ENCODE measurements at places on chromosomes 6 and 20.

- DNase-seq, result no peak
Observed at GRCh38 chr6:28315628-28316027, 20.3 kb downstream of the ZSCAN31 start.

DNA sequence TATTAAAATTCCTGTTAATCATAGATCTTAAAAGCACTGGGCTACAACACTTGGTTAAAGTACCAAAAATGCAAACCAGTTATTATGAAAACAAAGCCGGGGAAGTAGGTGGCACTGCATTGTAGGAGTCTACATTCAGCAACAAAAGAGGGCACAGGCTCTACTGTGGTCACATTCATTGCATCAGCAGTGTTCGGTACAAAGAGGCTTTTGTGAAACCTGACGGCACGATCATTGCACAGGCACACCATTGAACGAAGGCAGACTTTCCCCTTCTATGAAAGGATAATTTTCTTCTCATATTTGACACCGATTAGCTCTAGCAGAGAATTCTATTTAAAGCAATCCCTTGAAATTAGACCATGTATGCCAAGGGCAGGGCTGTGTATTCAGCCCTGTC is 44.6 kb upstream of the AGPAT4 start:
- peak; percentile 81 for DNase-seq

DNA sequence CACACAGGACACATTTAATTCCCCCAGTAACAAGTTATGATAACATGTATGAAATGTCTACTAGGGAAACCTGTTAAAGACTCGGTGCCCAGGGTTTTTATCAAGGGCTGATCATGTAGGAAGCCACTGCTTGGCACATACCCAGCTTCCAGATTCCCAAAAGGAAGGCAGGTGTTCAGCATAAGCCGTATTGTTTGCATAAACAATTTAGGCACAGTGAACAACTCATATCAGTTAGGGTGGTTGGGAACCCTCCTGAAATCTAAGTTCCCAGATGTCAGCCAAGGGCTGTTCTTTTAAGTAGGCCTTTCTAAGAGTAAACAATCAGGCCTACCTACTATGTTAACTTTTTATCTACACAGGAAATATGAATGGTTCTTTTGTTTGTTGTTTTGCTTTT is 74.1 kb downstream of the ASXL1 start:
- no peak for DNase-seq

- DNase-seq, result peak; percentile 95
Observed at GRCh38 chr6:22145823-22146677, 150.8 kb downstream of the PRL start.

GRCh38 chr6:125791820-125792165 is 1.0 kb downstream of the NCOA7 start:
- DNase-seq, result no peak

- peak; percentile 72 for DNase-seq
Observed at GRCh38 chr6:98041921-98042320, 758.9 kb upstream of the MMS22L start.

DNA sequence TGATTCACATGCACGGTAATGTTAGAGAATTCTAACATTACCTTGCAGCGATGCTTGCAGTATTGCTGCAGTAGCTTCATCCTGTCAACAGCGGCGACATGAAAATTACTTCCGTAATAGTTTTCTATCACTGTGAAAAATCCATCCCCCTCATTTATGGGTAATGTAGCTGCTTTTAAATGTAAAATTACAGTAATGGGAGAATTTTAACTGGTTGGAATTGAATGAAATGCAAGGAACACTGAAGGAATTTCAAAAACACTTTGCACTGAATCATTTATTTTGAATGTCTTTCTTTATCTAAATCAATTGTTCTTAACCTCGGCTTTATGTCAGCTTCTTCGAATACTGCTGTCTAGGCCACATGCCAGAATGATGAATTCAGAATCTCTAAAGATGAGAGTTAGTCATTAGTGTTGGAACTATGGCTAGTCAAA is 102.4 kb upstream of the HIVEP1 start:
- DNase-seq, result no peak

GRCh38 chr6:53439556-53439955 is 90.8 kb upstream of the ELOVL5 start:
- no peak for DNase-seq

- DNase-seq, result no peak
Observed at GRCh38 chr20:58567437-58567836, 52.2 kb upstream of the APCDD1L start.

DNA sequence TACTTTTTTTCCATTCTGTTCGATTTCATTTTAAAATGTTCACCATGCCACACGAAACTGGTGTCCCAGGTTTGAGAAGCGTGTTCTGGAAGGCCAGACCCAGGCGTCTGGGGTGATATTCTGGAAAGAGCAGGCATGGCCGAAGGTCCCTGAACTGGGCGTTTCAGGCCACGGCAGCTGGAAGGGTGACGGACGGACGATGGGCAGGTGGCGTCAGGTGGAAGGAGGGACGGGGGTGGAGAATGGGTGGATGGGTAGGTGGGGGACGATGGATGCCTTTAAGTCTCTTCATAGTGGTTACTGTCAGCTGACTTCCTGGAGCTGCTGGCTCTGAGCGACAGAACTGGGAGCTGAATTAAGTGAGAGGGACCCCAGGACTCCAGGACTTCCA is 44.6 kb downstream of the CDH4 start:
- DNase-seq, result no peak

DNA sequence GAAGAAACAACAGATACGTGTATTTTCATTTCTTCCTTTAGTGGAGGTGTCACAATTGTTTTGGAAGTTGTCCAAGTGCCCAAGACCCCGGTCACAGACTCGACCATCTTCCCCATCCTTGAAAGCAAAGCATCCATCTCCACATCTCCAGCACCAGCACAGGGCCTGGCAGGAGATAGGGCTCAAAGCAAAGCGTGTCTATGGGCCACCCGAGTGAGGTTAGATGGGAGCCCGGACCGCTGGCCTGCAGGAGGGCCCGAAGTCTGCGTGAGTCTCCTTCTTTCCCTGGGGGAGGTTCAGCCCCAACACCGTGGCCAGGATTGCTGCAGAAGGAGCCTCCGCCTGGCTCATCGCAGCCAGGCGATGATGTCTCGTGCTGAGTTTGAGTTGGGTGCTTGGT is 83.5 kb upstream of the SULF2 start:
- no peak for DNase-seq

GRCh38 chr6:20365456-20365855 is 36.2 kb upstream of the E2F3 start:
- no peak for DNase-seq

DNA sequence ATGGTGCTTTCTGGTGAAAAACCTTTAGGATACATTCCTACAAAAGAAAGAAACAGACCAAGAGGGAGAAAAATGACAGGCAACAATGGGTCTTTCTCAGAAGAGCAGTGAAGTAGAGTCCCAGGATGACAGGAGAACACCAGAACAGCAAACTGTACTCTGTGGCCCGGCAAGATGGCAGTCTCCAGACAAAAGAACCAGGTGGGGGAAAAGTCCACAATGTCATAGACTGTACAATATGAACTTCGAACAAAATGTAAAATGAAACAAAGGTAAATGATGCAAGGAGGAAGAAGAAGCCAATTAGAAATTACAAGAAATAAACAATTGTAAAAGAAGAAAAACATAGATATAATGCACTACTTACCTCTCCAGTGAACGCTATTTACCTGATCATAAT is 23.2 kb upstream of the HSF2 start:
- no peak for DNase-seq

DNA sequence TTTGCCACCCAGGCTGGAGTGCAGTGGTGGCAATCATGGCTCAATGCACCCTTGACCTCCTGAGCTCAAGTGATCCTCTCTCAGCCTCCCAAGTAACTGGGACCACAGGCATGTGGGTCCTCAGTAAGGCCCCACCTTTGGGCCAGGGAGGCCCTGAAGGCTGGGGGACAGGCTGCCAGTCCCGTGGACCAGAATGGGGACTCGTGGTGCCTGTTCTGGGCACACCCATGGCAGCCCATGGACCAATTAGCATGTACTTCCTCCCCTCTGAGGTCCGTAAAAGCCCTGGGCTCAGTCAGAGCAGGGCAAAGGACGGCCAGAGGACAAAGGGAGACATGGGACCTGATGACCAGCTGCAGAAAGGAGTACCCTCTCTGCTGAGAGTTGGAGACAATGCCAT is 1590.8 kb downstream of the KHDRBS2 start:
- no peak for DNase-seq

DNA sequence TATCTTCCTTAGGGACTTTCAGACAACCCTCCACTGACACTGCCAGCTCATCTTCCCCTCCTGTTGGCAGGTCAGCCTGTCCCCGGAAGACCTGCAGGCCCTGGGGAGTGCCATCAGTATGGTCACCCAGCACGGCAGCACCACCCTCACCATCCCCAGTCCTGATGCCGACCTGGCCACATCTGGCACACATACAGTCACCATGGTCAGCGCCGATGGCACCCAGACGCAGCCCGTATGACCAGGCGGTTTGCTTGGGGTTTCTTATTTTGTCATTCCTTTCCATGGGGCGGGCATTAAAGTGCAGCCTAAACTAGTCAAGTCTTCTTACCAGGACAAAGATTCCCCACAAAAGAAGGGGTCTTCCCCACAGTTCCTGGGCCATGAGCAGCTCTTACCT is 3.9 kb upstream of the DEF6 start:
- no peak for DNase-seq

DNA sequence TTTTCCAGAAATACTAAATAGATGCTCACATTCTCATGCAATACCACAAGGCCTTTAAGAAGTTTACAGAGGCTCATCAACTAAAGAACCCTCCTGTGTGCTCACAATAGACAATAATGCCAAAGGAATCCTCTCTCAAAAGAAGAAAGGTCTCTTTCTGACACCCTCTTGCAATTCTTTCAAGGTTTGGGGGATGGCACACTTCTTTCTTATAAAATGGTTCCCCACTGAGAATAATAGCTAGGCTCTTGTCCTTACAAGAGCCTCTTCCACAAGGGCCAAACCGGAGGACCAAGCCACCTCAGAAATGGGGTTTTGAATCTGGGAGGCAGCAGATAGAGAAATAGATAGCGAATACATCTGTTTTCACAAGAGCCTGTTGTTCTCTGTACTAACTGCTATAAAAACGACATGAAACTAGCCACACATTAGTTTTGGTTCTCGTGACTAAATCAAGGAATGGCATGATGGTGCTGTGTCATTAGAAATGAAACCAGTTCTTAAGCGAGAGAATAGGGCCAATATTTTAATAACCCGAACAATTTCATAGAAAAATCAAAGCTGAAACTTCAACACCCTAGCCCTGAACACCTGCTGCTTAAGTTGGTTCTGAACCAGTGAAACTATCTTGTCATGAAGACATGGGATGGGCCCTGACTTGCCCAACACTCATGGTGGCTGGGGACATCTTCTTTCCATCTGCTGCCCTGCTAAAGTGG is 81.1 kb downstream of the PRDM1 start:
- no peak for DNase-seq

DNA sequence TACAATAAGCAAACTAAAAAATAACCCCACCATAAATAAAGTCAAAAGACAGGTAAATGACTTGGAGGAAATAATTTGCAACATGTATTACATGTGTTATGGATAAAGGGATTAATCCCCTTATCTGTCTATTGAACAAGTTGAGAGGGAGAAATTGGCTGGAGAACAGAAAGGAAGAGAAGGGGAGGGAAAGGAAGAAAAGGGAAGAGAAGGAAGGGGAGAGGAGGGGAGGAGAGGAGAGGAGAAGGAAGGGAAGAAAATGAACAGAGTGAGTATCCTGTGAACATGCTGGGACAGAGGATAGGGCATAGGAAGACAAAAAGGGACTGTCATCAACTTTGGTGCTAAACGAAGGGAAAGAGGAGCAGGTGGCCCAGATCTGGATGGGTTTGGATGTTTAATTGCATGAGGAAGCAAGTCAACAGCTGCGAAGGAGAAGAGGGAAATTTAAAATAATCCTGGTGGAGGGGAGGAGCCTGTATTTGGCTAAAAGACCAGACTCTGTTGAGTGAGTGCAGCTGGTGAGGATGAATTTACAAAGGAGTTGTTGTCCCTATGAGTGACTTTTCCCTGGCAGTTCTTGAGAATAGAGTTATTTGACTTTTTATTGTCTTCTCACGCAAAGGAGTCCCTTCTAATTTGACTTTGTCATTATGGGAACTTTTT is 14.2 kb upstream of the SHLD1 start:
- peak; percentile 59 for DNase-seq

DNA sequence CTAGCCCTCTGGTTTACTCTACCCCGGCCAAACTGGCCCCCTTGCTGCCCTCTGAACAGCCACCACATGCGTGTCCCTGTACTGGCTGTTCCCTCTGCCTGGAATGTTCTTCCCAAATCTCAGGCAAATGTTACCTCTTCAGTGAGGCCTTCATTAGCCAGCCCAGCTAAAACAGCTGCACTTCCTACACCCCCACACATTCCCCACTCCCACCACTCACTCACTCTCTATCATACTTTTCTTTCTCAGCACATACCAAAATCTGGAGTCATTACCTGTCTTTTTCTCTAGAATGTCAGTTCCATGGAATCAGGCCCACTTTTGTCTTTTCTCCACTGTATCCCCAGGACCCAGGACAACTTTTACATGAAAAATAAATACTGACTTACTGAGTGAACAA is 401.2 kb upstream of the SULF2 start:
- DNase-seq, result no peak

DNA sequence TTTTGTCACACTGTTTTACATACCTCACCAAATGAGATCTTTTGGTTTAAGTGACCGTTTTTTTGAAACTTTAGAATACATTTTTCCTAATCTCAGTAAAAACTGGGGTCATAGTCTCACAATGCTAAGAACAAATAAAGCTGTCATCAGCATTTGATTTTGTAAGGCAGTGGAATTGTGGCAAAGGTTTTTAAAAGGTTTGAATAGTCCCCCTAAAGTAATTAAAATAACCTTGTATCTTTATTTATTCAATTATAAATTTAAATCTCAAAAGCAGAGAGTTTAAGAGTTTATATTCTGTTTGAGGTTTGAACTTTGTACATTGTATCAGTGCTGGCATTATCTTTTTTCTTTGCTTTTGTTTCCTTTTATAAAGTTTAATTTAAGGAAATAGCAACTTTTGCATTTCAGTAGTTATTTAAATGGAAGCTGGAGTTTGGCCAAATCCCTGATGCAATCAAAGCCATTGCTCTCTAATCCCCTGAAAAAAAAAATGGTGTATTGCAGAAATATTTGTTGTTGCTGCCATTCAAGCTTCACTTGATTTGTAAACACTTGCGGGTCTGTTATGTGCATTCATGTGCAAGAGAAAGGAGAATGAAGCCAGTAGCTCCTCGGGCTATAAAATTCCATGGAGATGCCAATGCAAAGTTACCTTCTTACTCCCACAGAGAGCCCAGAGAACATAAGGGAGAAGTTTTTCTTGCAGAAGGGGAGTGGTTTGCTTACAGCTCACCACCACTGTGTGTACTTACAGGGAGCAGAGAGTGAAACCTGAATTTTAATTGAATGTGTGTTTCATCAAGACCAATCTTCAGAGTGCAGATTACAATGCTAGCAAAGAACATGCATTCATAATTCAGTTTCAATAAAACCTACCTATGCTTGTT is 391.8 kb downstream of the ARHGAP18 start:
- peak; percentile 73 for DNase-seq

DNA sequence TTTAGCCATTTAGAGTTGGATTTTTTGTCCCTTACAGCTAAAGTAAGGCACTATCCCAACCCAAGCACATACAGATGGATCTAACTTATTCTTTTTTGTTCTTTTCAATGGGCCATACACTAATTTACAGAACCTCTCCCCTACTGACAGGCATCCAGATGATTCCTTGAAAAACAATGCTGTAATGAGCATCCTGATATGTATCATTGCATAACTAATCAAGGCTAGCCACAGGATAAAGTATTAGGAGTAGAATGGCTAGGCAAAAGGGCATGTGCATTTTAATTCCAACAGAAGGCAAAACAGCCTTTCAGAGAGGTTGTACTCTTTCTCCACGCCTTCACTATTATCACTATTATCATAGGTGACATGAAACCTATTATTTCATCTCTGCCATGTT is 54.1 kb downstream of the ELOVL5 start:
- no peak for DNase-seq

GRCh38 chr6:76247527-76247926 is 175.1 kb upstream of the IMPG1 start:
- no peak for DNase-seq
